SW480 (cell line): ENCODE measurements at places on chromosomes 2 and 18.
A peak's percentile ranks its signal among the peaks of the same experiment; 100 is the strongest.

DNA sequence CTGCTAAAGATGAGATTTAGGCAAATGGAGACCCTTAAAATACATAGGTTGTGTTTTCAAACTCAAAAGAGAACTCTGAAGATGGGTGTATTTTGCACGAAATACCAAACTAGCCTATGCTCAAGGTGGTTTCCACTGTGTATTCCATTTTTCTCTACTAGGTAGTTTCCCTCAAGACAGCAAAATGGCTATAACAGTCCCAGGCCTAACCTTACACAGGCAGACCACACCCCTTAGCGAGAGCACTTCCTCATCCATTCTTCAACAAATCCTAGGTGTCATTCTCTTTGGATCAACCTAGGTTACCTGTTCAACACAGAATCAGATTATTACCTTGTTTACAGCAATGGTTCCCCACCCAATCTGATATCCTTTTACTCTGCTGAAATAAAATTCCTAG, 42.6 kb downstream of the HNRNPLL start:
- no peak for DNase-seq

- DNase-seq: no peak
Observed at GRCh38 chr2:215355801-215356200, 43.9 kb downstream of the ATIC start.

DNA sequence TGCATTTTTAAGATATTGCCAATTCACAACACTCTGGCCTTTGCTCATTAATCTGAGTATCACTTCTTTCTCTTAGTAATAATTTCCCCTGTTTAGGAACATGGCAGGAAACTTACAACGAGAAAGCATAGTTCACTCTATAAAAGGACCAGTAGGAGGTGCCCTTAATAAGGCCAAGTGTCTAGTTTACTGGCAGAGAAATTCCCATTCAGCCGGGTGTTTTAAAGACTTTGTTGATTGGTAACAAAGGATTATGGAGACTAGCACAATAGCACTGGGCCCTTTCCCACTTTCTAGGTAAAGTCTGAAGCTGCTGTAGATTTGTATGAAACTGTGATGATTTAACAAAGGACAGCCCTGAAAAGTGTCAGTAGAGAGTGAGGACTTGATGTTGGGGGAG, 3.1 kb downstream of the DCC start:
- no peak for DNase-seq

GRCh38 chr2:8576525-8577167, 105.2 kb upstream of the ID2 start:
- DNase-seq: no peak

GRCh38 chr2:47086571-47086970, 68.5 kb downstream of the STPG4 start:
- DNase-seq: no peak

DNA sequence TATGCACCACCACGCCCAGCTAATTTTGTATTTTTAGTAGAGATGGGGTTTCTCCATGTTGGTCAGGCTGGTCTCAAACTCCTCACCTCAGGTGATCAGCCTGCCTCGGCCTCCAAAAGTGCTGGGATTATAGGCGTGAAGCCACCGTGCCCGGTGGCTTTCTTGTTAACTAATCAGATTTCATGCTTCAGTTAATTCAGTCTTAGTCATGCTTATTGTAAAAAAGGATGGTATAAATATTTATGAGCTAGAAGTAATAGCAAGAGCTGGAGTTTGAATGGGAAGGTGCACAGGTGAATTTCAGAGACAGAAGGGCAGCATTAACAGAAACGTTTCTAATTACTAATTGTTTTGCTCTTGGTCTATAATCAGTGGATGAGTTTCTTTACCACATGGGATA, 10.3 kb downstream of the GEMIN6 start:
- no peak for DNase-seq

- DNase-seq: no peak
Observed at GRCh38 chr2:21038403-21039073, 5.3 kb downstream of the APOB start.

GRCh38 chr18:29383311-29384273, 1206.7 kb upstream of the CDH2 start:
- no peak for DNase-seq

GRCh38 chr2:218852911-218853667, 6.5 kb upstream of the WNT6 start:
- DNase-seq: peak; percentile 68

DNA sequence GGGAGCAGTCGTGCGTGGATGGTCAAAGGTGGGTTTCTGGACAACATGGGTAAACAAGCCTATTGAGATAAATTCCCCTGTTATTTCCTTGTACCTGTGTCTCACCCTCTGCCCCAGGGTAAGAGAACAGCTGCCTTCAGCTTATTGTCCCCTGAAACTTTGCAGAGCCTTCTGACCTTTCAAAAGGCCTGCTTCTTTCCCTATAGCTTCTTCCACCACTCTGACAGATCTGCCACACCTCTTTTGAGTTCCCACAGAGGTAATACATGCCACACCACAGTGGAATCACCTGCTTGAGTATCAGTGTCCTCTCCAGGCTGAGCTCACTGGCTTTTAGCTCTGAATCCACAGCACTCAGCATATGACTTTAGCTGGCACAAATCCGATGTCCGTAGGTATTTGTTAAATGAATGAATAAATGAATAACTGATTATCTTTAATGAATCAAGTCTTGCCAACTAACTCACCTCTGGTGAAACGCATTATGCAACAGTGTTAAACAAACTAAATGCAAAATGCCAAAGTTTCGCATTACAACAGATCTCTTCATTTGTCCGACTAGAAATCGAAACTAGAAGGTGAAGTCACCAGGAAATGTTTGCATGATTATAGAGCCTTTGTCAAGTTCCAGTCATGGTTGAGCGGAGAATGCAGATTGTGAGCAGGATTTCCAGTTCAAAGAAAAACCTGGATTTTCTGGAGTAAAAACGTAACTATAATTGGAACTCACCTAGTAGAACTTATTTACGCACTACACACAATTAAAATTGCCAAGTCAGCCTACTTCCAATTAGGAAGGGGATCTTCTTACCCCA, 16.4 kb downstream of the DYNAP start:
- DNase-seq: peak; percentile 70

DNA sequence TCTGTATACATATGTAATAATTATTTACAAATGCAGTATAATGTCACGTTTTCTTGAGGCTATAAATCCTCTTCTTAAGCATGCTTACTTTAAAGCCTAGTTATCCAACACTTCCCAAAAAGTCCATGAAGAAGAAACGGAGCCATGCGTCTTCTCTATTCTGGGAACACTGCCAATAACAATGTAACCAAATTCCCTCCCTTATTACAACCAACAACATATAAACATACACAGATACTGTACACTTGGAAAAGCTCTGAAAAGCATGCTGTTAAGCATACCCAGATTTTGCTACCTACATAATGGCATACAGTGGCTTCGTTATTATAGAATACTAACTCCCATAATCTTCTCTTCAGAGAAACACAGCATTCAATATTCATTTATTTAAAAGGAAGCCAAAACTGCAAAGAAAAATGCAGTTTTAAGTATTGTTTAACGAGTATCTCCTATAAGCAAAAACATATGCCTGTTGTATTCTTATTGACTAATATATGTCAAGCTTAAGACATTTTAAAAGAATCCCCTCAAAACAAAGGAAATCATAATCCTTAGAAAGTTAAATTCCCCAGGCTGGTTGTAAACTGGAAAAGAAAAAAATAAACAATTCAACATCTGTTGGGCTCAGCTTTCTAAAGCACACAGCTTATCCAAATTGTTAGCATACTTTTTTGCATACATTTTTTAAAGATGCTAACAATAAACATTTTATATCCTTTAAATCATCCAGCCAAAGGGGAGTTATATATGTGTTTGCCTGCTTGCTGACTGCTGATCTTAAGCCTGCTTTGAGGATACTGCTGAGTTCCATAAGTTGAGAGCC, 83.4 kb downstream of the SLC25A12 start:
- DNase-seq: no peak

GRCh38 chr2:189585226-189585756, 4.7 kb upstream of the SLC40A1 start:
- no peak for DNase-seq

- DNase-seq: no peak
Observed at GRCh38 chr2:48954935-48955334, 199.4 kb downstream of the FSHR start.

DNA sequence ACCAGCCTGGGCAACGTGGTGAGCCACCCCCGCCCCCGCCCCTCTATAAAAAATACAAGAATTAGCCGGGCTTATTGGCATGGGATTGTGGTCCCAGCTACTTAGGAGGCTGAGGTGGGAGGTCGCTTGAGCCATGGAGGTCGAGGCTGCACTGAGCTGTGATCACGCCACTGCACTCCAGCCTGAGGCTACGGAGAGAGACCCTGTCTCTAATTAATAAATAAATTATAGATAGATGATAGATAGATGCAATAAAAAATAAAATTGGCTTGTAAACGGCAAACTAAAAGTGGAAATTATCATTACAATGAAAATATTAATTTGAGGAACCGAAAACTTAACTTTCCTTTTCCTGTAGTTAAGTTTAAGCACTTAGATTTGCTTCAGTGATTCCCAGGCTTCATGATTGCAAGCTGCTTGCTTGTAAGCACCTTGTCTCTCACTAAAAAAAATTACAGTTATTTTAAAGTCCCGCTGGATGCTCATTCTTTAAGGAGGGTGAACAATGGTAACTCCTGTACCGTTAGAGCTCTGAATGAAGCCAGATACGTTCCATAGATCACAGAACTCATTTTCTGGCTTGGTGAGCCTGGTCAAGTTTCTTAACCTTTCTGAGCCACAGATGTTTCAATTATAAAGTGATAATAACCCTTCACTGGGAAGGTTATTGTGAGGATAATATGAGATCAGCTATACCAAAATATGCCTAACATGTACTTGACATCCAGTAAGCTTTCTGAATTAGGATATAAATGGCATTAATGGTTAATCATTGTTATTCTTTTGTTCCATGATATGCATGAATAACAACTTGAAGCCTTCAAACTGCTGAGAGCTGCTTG, 9.3 kb upstream of the NARS1 start:
- DNase-seq: no peak

DNA sequence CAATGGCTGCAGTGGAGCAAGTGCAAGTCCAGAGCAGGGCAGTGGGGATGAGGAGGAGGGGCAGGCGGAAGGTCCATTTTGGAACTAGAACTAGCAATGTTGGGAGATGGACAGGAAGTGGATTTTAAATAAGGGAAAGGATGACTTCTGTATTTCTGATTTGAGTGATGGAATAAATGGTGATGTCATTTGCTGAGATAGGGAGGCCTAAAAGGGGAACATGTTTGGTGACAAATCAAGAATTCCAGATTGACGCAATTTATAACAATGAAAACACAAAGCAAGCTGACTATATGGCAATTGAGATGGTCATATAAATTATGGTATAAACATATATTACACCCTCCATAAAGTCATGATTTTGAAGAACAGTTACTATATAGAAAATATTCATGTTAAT, 209.3 kb downstream of the SS18 start:
- no peak for DNase-seq

DNA sequence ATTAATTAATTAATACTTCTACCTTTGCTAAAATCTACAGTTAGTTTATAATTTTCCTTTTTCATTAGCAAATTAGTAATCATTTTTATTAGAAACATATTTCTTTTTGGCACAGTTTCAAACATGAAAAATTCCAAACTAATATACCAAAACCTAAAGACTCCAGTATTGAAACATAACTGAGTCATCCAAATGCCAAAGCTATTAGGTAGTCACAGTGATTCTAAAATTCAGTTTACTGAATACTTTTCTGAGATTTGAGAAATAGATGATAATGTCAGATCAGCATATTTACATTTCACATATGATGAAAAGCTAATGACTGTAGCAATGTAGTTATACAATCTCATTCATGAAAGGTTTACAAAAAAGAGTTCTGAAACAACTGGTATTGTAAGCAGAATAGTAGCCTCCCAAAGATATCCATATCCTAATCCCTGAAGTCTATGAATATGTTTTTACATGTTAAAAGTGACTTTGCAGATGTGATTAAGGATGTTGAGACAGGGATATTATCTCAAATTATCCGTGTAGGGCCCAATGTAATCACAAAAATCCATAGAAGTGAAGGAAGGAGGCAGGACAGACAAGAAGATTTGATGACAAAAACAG, 680.2 kb upstream of the CHAC2 start:
- no peak for DNase-seq

GRCh38 chr2:144477281-144477956, 42.5 kb downstream of the ZEB2 start:
- no peak for DNase-seq

DNA sequence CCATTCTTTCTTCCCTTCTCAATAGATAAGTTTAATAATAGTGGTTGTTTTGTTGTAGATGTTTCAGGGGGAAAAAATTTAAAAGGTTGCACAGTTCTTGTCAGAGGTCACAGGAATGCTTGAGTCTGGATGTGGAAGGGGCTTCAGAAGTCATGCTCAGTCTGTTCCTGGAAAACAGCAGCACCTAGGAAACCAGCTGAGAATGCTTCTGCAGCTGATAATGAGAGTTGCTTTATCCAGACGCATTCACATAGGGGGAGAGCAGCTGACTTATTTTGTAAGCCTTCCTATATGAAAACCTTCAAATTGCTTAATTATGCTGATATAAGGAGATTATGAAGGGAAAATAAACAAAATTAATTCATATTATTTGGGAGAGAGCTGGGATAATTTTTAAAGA, 235.5 kb downstream of the GULP1 start:
- DNase-seq: no peak

- no peak for DNase-seq
Observed at GRCh38 chr2:167059173-167059572, 170.9 kb downstream of the XIRP2 start.

GRCh38 chr18:58373481-58373880, 255.4 kb downstream of the ALPK2 start:
- no peak for DNase-seq

DNA sequence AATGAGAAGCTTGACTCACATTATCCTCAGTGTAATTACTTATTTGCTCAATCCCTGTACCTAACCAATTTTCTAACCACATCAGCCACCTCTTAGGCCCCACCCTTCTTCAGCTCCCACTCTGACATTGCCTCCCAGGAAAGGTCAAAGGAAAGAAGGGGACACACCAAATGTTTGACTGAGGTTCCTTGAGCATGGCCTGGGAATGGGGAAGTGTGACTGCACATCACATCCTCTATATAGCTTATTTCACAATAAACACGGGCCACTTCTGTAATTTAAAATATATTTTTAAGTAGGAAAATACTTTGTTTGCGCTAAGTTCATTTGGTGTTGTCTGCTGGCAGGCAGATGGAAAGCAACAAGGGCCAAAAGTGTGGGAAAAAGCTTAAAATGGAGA, 3.0 kb upstream of the FIGLA start:
- no peak for DNase-seq

DNA sequence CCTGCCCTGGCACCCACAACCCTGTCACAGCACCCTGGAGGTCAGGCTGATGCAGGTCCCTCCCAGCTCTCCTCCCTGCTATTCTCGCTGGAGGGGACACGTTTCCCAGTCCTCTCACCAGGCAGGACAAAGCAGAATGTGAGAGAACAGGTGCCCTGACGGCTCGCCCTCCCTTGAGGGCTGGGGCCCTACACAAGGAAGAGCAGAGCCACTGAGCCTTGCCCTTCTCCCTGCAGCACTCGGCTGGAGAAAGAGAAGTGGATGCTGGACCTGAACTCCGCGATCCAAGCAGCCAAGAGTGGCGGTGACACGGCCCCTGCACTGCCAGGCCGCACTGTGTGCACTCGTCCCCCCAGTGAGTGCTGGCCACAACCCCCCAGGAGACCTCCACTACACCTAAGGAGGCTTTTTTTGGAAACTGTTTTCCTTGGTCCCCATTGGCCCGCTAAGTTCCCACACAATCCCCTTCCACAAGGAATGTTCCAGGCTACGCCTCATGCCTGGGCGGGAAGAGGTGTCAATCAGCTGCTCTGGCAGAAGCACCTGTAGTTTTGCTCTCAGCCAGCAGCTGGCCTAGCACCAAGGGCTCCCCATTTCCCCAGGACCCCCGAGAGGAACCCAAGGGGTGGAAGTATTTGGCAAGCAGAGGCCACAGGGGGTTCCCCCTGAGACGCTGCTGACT, 17.4 kb downstream of the STK25 start:
- no peak for DNase-seq
